NCI-H1930 (cell line): ENCODE measurements at places on chromosomes 1 and 21.

GRCh38 chr21:29777160-29777559, 162.6 kb downstream of the GRIK1 start:
- DNase-seq = no peak

GRCh38 chr1:6208723-6209660, 3.1 kb downstream of the RNF207 start:
- peak; percentile 28 for DNase-seq

DNA sequence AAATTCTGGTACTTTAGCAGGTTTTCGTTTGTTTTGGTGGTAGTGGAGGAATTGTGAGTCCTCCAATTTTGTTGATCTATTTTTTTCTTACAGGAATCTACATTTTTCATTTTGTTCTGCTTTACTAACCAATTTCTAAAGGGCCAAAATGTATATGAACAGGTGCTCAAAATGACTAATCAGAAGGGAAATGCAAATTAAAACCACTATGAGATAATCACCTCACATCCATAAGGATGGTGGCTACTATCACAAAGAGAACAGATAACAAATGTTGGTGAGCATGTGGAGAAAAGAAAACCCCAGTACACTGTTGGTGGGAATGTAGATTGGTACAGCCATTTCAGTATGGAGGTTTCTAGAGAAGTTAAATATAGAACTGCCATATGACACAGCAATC, 134.2 kb downstream of the LMO4 start:
- no peak for DNase-seq

DNA sequence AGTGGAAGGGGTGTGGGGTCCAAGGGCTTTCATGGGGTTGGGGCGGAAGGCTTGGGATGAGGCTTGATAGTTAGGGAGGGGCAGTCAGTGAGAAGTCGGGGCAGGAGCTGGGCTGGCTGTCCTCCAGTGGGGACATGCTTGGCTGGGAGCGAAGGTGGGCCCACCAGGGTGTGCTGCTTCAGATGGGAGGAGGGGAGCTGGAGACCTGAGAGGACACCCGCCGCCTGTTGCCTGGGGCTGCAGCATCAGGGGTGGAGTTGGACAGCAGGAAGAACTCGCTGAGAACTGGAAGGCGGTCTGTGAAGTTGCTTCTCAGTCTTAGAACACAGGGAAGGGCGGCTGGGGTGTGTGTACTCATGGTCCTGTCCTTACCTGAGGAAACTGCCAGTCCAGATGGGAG, 1.6 kb downstream of the THEM5 start:
- DNase-seq = no peak

- no peak for DNase-seq
These were observed 6.1 kb downstream of the SKI start for GRCh38 chr1:2233997-2234761.

DNA sequence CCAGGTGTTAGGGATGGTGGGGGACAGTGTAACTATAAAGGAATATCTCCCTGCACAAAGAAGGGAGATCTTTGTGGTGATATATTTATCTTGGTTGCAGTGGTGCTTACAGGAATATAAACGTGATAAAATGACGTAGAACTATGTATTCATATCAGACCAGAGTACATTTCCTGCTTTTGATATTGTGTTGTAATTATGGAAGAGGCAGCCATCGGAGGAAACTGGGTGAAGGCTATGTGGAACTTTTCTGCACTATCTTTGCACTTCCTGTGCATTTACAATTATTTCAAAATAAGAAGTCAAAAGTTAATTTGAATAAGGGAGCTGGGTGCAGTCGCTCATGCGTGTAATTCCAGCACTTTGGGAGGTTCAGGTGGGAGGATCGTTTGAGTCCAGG, 37.6 kb downstream of the NDUFS5 start:
- no peak for DNase-seq

DNA sequence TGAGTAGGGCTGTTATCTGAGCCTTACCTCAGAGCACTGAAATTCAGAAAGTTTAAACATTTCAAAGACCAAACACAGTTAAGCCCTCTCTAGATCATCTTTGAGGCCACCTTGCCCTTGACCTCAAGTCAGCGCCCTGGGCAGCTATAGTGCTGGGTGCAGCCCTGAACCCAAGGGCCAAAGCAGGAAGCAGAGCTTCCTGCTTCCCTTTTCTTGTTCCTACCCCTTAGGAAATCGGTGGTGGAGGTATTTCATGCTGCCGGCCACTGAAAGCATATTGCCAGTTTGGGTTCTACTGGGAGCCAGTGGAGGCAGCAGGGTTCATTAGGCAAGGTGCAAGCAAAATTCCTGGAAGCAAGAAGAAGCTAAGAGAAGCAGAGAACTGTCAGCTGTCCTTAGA, 26.1 kb downstream of the CD244 start:
- DNase-seq = no peak

- DNase-seq = no peak
These were observed 7.1 kb upstream of the SDC3 start for GRCh38 chr1:30915491-30916230.
